NCI-H345 (cell line): ENCODE measurements at places on chromosomes 1 and 21.

- no peak for DNase-seq
Measured at GRCh38 chr1:89832496-89833127, 11.8 kb downstream of the LRRC8D start.

DNA sequence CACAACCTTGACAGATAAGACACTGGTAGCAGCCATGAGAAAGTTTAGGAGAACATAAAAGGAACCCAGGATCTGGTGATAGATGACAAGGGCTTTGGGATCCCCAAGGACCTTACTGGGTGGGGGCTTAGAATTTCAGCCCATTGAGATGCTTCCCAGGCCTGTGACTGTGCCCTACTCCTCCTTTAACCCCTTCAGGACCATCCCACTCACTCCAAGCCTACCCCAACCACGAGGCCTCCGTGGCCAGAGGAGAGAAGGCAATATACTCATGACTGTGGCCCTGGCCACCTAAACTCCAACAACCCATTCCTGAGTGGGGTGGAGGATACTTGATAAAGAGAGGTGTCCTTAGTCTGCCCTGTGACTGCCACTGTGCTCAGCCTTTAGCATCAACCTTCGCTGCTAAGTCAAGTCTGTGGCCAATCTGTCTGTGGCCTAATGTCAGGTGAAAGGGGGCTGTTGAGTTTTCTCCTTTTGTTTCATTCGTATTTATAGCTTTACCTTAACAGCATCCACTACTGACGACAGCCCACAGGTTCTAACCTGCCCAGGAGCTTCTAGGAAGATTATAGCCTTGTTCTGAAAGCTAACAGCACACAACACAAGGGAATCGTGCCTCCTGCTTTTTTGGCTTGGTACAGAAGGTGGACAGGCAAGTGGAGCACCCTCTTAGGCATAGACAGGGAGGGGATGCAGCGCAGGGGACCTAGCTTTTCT lies 16.9 kb upstream of the BCAR3 start:
- no peak for DNase-seq

GRCh38 chr1:231355171-231355570 lies 17.1 kb downstream of the SPRTN start:
- DNase-seq: no peak

DNA sequence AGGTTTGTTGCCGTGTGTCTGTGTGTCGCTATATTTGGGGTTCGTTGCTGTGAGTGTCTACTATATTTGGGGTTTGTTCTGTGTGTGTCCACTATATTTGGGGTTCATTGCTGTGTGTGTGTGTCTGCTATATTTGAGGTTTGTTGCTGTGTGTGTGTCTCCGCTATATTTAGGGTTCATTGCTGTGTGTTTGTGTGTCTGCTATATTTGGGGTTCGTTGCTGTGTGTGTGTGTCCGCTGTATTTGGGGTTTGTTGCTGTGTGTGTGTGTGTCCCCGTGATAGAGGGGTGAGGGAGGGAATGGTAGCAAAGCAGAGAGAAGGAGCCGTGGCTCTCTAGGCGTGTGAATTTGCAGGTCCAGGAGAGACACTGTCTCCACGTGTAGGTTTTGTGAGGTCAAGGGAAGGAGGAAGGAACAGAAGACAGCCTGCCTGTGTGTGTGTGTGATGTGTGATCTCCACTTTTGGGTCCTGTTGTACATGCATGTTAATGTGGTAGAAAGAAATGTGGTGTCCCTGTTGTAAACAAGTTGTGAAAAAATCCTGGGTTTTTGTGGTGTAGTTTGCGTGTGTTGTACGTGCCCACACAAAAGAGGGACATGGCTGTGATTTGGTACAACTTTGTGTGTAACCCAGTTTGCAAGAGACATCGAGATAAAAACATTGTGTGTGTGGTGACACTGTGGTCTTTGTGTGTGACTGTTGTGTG lies 56.3 kb upstream of the ECE1 start:
- no peak for DNase-seq

- no peak for DNase-seq
Measured at GRCh38 chr1:55180075-55180670, 35.0 kb downstream of the USP24 start.

GRCh38 chr1:43366179-43366578 lies 1.6 kb downstream of the ELOVL1 start:
- DNase-seq: no peak
